ENCODE measurements at places on chromosomes 5 and 9. TPM values are rescaled to one million over a fixed set of nuclear protein-coding genes. Genes with fewer than 3 reads are reported as not detected.

GRCh38 chr5:155912291-155912690, 414.7 kb upstream of the SGCD start:
- no peak for DNase-seq

GRCh38 chr9:5629312-5630080, 589 bp downstream of the RIC1 start:
- no peak for DNase-seq

- no peak for DNase-seq
Measured at GRCh38 chr5:98934546-98934945, 5.7 kb upstream of the CHD1 start.

- no peak for DNase-seq
Measured at GRCh38 chr5:179410291-179411160, 65.3 kb upstream of the ADAMTS2 start.

The CDKN2B gene
- polyA plus RNA-seq, result 0.25 TPM
